ENCODE measurements at places on chromosomes 12 and 14. TPM values are rescaled to one million over a fixed set of nuclear protein-coding genes. Genes with fewer than 3 reads are reported as not detected.

DNA sequence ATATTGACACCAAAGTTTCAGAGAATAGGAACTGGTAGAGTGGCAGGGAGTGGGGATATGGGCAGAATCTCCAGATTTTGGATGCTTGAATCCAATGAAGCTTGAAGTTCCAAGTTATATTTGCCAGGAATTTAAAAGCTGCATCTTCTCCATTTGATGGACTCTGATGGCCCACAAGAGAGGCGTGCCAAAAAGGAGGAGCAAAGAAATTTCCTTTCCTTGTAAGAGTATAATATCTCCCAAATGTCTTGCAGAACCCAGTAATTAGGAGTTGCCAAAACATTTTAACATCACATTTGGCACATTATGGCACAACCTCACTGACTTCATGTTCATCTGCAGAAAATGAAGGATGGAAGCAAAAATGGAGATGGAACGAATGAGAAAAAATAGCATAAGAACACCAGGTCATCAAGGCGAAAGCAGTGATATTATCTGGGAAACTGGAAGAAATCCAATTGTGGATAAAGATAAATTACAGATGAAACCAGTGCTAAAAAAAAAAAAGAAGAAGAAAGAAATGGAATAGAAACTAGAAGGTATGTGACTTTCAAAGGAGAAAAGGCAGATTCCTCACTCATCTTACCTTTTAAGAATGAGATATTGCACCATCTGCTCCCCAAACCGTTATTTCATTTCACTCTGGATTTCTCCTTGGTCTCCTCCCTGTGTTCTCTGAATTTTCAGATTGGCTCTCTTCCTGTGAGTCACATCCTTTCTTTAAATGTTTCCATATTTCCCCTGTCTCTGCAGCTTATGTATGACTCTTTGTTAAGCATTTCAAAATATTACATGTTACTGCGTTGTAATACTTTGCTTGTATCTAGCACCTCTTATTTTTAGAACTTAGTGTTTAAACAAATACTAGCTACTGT, 13.5 kb upstream of the FLRT2 start:
- no peak for DNase-seq
- no peaks in the 10 kb centered on the region for H3K27me3 ChIP-seq
- no peaks in the 10 kb centered on the region for H3K36me3 ChIP-seq
- no peak overlapping the region for H3K4me3 ChIP-seq
- H3K27ac ChIP-seq: no peak overlapping the region

GRCh38 chr12:129075460-129076208, 222.4 kb downstream of the GLT1D1 start:
- H3K27ac ChIP-seq: no peak overlapping the region
- no peaks in the 10 kb centered on the region for H3K36me3 ChIP-seq
- H3K4me3 ChIP-seq: no peak overlapping the region

DNA sequence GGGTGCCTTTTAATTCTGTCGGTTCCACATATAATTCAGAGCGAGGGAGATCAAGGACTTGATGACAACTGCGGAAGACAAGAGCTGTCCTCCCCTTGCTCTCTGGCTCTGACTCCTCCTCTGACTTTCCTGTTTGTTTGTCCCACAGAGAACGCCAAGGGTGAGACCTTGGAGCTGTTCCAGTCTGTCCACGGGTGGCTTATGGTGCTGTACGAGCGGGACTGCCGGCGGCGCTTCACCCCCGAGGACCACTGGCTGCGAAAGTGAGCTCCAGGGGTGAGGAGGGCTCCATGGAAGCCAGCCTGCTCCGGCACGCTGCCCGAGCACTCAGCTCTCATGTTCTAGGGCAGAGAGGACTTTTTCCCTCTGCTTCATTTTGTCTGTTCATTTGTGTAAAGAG, 32.8 kb downstream of the UBE3B start:
- DNase-seq: no peak
- no peaks in the 10 kb centered on the region for H3K36me3 ChIP-seq
- no peaks in the 10 kb centered on the region for H3K4me1 ChIP-seq

DNA sequence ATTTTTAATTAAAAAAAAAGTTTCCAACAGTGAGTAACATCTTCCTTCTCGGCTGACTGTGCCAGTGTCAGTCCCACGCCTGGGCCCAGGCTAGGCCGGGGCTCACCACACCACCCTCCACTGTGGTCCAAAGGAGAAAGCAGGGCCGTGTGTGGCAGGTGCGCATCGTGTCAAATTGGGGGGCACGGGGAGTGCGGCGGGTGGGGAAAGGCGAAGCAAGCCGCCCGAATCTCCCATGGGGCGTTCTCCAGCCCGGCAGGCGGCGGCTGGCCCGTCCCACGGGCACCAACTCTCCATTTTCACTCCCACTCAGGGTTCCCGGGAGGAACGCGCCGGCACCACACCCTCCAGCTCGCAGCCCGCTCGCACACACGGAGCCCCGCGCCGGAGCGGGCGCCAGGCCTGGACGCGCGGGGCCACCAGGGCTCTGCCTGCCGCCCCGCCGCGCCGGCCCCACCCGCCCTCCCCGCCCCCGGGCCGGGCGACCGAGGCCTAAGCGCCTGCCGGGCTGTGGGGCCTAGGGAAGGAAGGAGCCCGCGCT, 604 bp downstream of the EEA1 start:
- H3K4me3 ChIP-seq: peak overlapping the region; percentile 59
- H3K27me3 ChIP-seq: no peaks in the 10 kb centered on the region
- H3K4me1 ChIP-seq: peaks cover 40% of the 10 kb centered on the region
- peak overlapping the region; percentile 76 for H3K27ac ChIP-seq
- H3K36me3 ChIP-seq: no peaks in the 10 kb centered on the region

KRT79 gene
- total RNA-seq: 0.28 TPM

GRCh38 chr14:104090071-104090748, 4.7 kb downstream of the ASPG start:
- DNase-seq: no peak
- no peaks in the 10 kb centered on the region for H3K4me1 ChIP-seq
- no peaks in the 10 kb centered on the region for H3K36me3 ChIP-seq
- no peak overlapping the region for H3K4me3 ChIP-seq

GRCh38 chr12:79769189-79769859, 78.6 kb upstream of the PAWR start:
- H3K4me1 ChIP-seq: no peaks in the 10 kb centered on the region
- H3K27me3 ChIP-seq: no peaks in the 10 kb centered on the region
- DNase-seq: no peak
- no peak overlapping the region for H3K4me3 ChIP-seq

SLC6A12 gene
- not detected for total RNA-seq

- no peaks in the 10 kb centered on the region for H3K27me3 ChIP-seq
- no peaks in the 10 kb centered on the region for H3K36me3 ChIP-seq
- H3K4me3 ChIP-seq: no peak overlapping the region
- no peak overlapping the region for H3K27ac ChIP-seq
- peaks cover 22% of the 10 kb centered on the region for H3K4me1 ChIP-seq
These were observed 205.3 kb downstream of the SSPN start for GRCh38 chr12:26400627-26401026.

GRCh38 chr14:81655423-81656314, 122.0 kb upstream of the SEL1L start:
- H3K36me3 ChIP-seq: no peaks in the 10 kb centered on the region
- H3K27ac ChIP-seq: no peak overlapping the region
- DNase-seq: no peak
- H3K4me1 ChIP-seq: no peaks in the 10 kb centered on the region
- no peak overlapping the region for H3K4me3 ChIP-seq

- H3K27ac ChIP-seq: no peak overlapping the region
- no peak for DNase-seq
- H3K4me1 ChIP-seq: peaks cover 17% of the 10 kb centered on the region
- no peaks in the 10 kb centered on the region for H3K27me3 ChIP-seq
- H3K36me3 ChIP-seq: peaks cover 6% of the 10 kb centered on the region
- peak overlapping the region; percentile 95 for H3K4me3 ChIP-seq
These were observed 953 bp upstream of the DCAF5 start for GRCh38 chr14:69153873-69154270.

PLXNC1 gene
- 1.4 TPM for total RNA-seq

DNA sequence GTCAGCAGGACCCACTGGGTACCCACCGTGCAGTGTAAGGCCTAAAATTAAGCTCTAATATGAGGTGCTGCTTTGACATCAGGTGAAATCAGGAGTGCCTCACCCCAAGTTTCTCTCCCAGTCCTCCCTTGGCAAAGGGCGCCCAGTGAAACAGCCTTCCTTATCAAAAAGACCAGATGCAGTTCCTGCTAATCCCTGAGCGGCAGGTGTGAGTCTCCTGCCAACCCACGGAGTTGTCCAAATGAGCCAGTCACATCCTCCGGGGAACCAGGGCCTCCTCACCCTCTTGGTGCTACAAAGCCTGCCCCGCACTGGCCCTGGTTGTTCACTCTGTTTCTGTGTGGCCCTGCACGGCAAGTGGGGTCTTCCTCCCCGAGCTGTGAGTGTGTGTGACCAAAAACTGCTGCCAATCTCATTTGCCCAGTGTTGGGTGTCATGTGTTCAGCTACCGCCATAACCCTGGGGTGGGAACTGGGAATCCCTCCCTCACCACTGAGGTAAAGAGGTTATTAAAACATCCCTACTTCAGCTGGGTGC, 20.2 kb upstream of the P2RX4 start:
- peaks cover 11% of the 10 kb centered on the region for H3K4me1 ChIP-seq
- no peak overlapping the region for H3K4me3 ChIP-seq
- H3K27me3 ChIP-seq: no peaks in the 10 kb centered on the region
- no peak for DNase-seq
- no peaks in the 10 kb centered on the region for H3K36me3 ChIP-seq

- no peak for DNase-seq
- H3K4me1 ChIP-seq: no peaks in the 10 kb centered on the region
- H3K4me3 ChIP-seq: no peak overlapping the region
- H3K27me3 ChIP-seq: no peaks in the 10 kb centered on the region
- H3K27ac ChIP-seq: no peak overlapping the region
- H3K36me3 ChIP-seq: no peaks in the 10 kb centered on the region
These were observed 924.3 kb downstream of the BCL11B start for GRCh38 chr14:98347686-98348085.

DNA sequence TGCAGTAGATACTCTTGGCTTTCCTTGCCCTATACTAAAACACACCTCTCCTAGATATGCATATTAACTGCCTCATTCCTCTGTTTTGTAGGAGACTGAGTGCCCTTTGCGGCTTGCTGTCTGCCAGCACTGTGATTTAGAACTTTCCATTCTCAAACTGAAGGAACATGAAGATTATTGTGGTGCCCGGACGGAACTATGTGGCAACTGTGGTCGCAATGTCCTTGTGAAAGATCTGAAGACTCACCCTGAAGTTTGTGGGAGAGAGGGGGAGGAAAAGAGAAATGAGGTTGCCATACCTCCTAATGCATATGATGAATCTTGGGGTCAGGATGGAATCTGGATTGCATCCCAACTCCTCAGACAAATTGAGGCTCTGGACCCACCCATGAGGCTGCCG, 15.4 kb downstream of the TRAFD1 start:
- DNase-seq: no peak
- peaks cover 24% of the 10 kb centered on the region for H3K4me1 ChIP-seq
- no peak overlapping the region for H3K27ac ChIP-seq
- H3K27me3 ChIP-seq: no peaks in the 10 kb centered on the region

- no peaks in the 10 kb centered on the region for H3K4me1 ChIP-seq
- no peak overlapping the region for H3K4me3 ChIP-seq
- H3K27me3 ChIP-seq: peaks cover 17% of the 10 kb centered on the region
- no peaks in the 10 kb centered on the region for H3K36me3 ChIP-seq
These were observed 161.7 kb downstream of the ANO2 start for GRCh38 chr12:5783289-5783920.

- no peak for DNase-seq
- H3K4me1 ChIP-seq: no peaks in the 10 kb centered on the region
- no peak overlapping the region for H3K4me3 ChIP-seq
These were observed 11.6 kb downstream of the STX2 start for GRCh38 chr12:130827432-130827831.

- H3K4me1 ChIP-seq: no peaks in the 10 kb centered on the region
- peaks cover 22% of the 10 kb centered on the region for H3K27me3 ChIP-seq
- DNase-seq: no peak
- H3K4me3 ChIP-seq: no peak overlapping the region
- no peak overlapping the region for H3K27ac ChIP-seq
These were observed 32.3 kb downstream of the MEG3 start for GRCh38 chr14:100857923-100858837.

- no peaks in the 10 kb centered on the region for H3K4me1 ChIP-seq
- no peak overlapping the region for H3K27ac ChIP-seq
- H3K4me3 ChIP-seq: no peak overlapping the region
- DNase-seq: no peak
- H3K27me3 ChIP-seq: no peaks in the 10 kb centered on the region
These were observed 22.1 kb upstream of the LRRC9 start for GRCh38 chr14:59897757-59898383.

- no peak for DNase-seq
- peaks cover 14% of the 10 kb centered on the region for H3K4me1 ChIP-seq
- no peak overlapping the region for H3K4me3 ChIP-seq
- H3K27ac ChIP-seq: no peak overlapping the region
- H3K36me3 ChIP-seq: no peaks in the 10 kb centered on the region
These were observed 93.0 kb downstream of the SLC41A2 start for GRCh38 chr12:104865080-104865479.

CELA1 gene
- total RNA-seq: 0.58 TPM

DNA sequence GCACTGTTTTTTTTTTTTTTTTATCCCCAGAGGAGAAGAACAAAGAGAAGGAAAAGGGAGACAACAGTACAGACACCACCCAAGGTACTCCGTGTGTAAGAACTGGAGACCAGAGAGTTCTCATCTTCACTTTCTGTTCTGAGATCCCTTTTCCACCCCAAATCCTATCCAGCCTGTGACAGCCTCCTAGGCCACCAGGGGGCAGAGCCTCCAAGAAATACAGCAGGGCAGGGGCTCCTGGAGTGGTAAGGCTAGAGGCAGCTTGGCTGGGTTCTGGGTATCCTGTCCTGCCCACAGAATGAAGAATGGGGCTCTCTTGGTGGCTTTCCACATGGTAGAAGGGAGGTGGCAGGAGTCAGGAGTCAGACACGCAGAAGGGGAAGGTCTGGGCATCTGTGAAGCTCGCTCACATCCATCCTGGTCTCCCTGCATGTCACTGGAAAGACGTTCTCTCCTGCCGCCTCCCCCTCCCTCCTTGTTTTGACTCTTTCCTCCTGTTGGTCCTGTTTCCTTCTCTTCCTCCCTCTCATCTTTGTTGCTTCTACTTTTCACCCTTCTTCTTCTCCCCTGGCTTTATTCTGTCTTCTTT, 12.0 kb downstream of the CLSTN3 start:
- H3K4me1 ChIP-seq: no peaks in the 10 kb centered on the region
- no peak overlapping the region for H3K27ac ChIP-seq
- H3K4me3 ChIP-seq: no peak overlapping the region

DNA sequence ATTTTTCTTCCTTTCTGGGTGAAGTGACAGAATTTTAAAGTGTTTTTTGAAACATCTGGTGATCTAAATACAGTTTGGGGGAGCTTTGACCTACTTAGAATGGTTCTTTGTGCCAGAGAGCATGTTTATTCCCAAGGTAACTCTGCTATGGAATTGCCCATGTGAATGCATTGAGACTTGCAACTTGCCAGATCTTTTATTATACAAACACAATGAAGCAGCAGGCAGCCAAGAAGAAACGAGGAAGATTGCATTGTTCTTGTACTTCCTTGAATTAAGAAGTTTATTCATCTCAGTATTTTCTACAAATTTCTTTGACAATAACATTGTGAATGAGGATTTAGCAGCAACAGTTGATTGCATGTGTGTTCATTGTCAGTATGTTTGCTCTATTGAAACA, 55.5 kb downstream of the FGD4 start:
- H3K4me3 ChIP-seq: no peak overlapping the region
- H3K27ac ChIP-seq: no peak overlapping the region
- no peaks in the 10 kb centered on the region for H3K27me3 ChIP-seq
- H3K36me3 ChIP-seq: no peaks in the 10 kb centered on the region
- no peak for DNase-seq
- H3K4me1 ChIP-seq: peaks cover 34% of the 10 kb centered on the region

- H3K4me3 ChIP-seq: no peak overlapping the region
- DNase-seq: no peak
- no peaks in the 10 kb centered on the region for H3K27me3 ChIP-seq
These were observed 4.0 kb downstream of the TMEM116 start for GRCh38 chr12:112008918-112009317.

DTD2 gene
- 10.1 TPM for total RNA-seq

GRCh38 chr14:100293497-100294212, 12.6 kb downstream of the SLC25A29 start:
- H3K36me3 ChIP-seq: no peaks in the 10 kb centered on the region
- no peaks in the 10 kb centered on the region for H3K4me1 ChIP-seq
- DNase-seq: no peak
- H3K27me3 ChIP-seq: no peaks in the 10 kb centered on the region

Data from PC-9 (cell line).